ENCODE measurements at places on chromosomes 11 and 22. TPM values are rescaled to one million over a fixed set of nuclear protein-coding genes. Genes with fewer than 3 reads are reported as not detected.

SHANK3 gene
- 0.19 TPM for total RNA-seq

TH gene
- total RNA-seq = not detected

CCDC116 gene
- total RNA-seq = 0.22 TPM

GTSE1 gene
- 54.2 TPM for total RNA-seq

PLAAT2 gene
- total RNA-seq = not detected

LDHAL6A gene
- not detected for total RNA-seq

DNA sequence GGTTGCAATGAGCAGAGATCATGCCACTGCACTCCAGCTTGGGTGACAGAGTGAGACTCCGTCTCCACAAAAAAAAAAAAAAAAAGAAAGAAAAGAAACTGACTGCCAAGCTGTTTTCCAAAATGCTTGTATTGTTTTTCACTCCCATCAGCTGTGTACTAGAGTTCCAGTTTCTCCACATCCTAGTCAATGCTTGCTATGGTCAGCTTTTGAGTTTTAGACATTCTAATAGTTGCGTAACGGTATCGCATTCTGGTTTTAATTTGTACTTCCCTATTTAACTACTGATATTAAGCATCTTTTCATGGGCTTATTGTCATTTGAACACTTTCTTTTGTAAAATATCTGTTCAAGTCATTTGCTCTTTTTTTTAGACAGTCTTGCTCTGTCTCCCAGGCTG lies 55.7 kb downstream of the TSPAN18 start:
- DNase-seq = no peak

GRCh38 chr22:37747080-37747714 lies 50.3 kb downstream of the TRIOBP start:
- no peak for DNase-seq

GRCh38 chr22:35984183-35985175 lies 44.1 kb downstream of the RBFOX2 start:
- no peak for DNase-seq

GRCh38 chr11:673866-674265 lies 21.2 kb downstream of the DEAF1 start:
- no peak for DNase-seq

DNA sequence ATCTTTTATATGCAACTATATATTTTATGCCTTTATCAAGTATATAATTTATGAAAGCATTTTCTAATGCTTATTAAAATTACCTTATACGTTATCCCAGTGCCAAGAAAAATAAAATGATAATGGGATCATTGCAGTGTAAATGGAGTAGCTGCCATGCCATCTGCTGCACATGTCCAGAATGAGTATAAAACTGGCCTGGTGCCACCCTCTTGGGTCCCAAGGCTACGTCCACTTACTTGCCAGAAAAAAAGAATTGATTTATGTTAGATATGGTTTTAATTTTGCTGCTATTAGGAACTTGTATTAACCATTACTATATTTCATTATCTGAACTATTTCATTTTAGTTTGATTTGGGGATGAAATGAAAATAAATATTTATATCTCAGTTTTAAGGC lies 1127.1 kb upstream of the CNTN5 start:
- DNase-seq = no peak

DNA sequence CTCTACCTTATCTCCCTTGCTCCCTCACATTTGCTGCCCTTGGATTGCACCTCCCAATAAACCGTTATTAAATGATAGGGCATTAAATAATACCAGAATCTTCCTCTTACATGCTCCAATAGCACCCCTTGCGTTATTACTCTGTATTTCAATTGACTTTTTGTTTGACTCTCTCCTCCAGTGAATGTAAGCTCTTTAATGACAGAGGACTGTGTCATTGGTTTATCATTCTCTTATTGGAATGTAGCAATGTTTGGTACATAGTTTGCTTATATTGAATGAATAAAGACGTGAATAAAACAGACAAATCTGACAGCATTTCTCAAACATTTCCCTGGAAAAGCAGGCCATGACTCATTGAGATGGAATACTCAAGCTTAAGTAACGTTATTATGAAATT lies 8.7 kb upstream of the MPEG1 start:
- DNase-seq = no peak

DNA sequence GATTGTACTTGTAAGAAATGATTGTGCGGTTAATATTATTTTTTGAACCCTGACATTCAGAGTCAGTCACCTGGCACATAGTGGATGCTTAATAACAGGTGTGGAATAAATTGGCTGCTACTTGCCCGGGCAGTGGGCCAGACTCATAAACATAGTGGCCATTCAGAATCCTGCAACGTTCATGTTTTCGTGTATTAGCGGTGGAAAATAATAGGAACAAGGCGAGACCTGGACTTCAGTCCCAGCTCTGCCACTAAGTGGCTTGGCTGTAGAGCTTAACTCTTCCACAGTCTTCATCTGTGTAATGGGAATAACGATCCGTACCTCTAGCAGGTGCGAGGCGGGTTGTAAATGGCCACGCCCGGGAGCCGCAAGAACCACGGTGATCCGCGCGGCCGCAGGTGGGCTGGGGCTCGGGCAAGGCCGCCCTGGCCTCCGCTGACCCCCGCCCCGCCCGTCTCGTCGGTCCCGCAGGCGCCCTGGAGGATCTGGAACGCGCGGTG lies 761 bp upstream of the TMEM25 start:
- DNase-seq = no peak

DNA sequence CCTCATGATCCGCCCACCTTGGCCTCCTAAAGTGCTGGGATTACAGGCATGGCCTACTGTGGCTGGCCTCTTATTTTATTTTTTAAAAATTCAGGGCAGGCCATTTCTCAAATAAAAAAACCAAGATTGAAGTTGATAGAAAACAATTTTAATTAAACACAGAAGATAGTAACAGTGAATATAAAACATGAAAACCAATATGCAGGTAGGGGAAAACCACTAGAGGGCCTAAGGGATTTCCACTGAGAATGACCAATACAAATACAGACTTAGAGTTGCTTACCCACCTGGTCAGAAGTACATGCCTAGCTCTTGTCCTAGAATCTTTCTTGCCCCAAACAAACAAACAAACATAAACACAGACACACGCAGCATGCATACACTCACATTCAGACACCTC lies 1.7 kb upstream of the RTCB start:
- DNase-seq = no peak

DNA sequence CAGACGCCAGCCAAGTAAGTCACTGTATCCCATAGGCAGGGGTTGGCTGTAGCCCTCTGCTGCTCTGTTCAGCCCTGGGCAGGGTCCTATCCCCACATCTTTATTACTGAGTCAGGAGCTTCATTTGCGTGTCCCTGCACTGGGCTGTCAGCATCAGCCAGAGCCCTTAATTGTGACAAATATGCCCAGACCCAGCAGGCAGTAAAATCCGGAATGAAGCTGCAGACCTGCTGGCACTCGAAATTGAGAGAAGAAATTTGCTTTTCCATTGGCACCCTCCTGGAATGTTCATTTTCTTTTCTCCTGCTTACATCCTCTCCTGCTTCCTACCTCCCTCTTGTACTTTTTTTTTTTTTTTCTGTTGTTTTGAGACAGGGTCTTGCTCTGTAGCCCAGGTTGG lies 43.8 kb downstream of the CEP164 start:
- no peak for DNase-seq

- DNase-seq = no peak
Measured at GRCh38 chr11:103624708-103625623, 411.5 kb upstream of the DDI1 start.

DNA sequence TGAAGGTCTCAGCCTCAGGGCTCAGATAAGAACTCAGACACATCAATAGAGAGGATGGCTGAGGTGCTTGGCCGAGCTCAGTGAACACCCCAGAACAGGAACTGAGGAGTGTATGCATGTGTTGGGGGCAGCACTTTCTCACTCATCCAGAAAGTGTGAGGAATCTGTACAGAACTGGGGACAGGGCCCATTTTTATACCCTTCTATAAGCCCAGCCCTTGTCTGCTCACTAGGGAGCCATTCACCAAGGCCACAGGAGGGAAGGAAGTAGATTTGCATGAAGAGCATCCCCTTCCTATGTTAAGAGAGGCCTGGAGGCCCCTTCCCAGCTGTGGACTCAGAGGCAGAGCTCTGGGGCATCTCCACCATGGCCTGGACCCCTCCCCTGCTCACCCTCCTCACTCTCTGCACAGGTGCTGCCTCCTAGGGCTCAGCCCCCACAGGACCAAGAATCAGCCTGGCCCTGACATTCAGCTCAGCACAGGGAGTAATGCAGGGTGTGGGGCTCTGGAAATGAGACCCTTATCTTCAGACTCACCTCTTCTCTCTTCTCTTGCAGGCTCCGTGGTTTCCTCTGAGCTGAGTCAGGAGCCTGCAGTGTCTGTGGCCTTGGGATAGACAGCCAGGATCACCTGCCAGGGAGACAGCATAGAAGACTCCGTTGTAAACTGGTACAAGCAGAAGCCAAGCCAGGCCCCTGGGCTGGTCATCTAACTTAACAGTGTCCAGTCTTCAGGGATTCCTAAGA lies 39.9 kb upstream of the GGTLC2 start:
- DNase-seq = no peak

DNA sequence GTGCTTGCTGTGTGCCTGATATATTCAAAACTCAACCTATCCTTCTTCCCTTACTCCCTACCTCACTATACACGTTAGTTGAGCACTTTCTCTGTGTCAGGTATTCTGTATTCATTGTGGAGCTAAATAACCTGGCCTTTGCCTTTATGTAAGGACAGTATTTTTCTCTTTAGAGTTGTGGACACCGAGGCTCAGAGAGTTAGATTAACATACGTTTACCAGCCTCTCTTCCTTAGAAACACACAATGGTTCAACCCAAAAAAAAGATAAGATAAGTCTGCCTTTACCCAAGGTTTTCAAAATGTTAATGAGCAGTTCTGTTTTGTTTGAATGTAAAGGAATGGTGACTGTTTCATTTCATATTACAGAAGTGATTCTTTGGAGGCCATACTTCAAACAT lies 45.0 kb downstream of the CBL start:
- no peak for DNase-seq

GRCh38 chr22:21624120-21624879 lies 5.5 kb downstream of the YDJC start:
- DNase-seq = peak; percentile 53

- no peak for DNase-seq
Measured at GRCh38 chr11:11948242-11948947, 60.0 kb downstream of the DKK3 start.

All from activated T-cell treated with anti-CD3 and anti-CD28 coated beads, Interleukin-2, amount 50 U/mL, for 72 hours (primary cell).